ENCODE measurements at places on chromosomes 5 and 9.

DNA sequence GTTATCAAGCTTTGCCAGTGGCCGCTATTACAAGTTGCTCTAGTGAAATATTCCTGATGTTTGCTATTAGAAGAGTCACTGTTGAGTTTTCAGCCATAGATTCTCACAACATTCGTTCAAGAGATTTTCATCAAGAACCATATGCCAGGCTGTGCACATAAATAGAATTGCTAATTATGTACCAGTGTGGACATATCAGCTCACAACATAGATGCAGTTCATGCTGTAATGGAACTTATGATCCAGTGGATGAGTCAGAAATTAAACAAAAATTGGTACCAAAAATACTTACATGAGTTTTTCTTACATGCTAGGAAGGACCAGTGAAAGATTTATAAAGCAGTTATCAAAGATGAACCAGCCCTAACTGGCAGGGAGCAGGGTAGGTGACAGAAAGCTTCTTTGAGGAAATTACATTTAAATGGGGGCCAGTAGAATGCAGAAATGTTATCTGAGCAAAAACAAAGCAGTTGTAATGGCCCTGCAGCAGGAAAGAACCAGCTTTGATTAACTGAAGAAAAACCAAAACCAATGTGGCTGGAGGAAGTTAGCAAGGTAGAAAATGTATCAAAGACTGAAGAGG lies 404.2 kb downstream of the DNAH5 start:
- H3K4me1 ChIP-seq: no peaks in the 10 kb centered on the region
- no peak overlapping the region for H3K4me3 ChIP-seq
- no peaks in the 10 kb centered on the region for H3K27me3 ChIP-seq
- H3K36me3 ChIP-seq: no peaks in the 10 kb centered on the region
- DNase-seq: no peak
- no peak overlapping the region for H3K27ac ChIP-seq

- H3K4me3 ChIP-seq: no peak overlapping the region
- H3K36me3 ChIP-seq: no peaks in the 10 kb centered on the region
- no peak for DNase-seq
Measured at GRCh38 chr5:174192901-174193300, 147.4 kb downstream of the NSG2 start.

DNA sequence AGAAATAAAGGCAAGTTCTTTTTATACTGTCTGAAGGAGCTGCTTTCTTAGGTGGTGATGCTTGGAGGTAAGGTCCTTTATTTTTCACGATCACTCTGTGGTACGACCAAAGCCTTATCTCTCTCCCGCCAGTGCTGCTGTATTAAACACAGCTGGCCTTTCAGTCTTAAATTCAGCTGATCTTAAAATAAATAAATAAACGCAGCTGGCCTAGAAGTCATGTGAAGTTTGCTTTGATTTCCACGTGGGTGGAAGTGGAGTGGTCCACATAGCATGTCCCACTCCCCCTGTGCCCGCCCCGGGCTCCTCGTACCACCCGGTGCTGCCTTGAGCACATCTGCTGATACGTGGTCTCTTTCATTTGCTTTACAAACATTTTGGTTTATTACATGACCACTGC lies 260.4 kb downstream of the FANCC start:
- DNase-seq: no peak
- H3K4me1 ChIP-seq: peaks cover 48% of the 10 kb centered on the region
- H3K36me3 ChIP-seq: peaks cover 47% of the 10 kb centered on the region
- H3K4me3 ChIP-seq: no peak overlapping the region
- no peak overlapping the region for H3K27ac ChIP-seq

GRCh38 chr5:163916861-163917260 lies 411.4 kb downstream of the MAT2B start:
- H3K4me3 ChIP-seq: no peak overlapping the region
- no peaks in the 10 kb centered on the region for H3K36me3 ChIP-seq
- no peaks in the 10 kb centered on the region for H3K27me3 ChIP-seq
- no peaks in the 10 kb centered on the region for H3K4me1 ChIP-seq
- H3K27ac ChIP-seq: no peak overlapping the region
- DNase-seq: no peak

DNA sequence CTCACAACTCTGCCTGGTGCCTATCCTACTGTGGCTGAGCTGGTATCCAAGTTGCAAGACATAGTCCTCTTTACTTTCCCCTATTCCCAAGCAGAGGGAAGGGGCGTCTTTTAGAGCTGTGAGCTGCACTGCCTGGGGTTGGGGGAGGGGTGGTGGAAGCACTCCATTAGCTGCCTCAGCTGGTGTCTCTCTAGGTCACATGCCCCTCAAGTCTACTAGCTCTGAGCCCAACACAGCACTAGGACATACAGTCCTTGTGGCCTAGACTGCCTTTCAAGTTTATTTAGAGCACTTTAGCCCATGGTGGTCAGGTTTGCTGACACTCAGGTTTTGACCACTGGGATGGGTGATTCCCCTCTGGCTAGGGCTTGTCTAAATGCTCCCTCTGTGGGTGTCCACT lies 54.7 kb downstream of the SREK1 start:
- no peaks in the 10 kb centered on the region for H3K36me3 ChIP-seq
- H3K27ac ChIP-seq: no peak overlapping the region
- no peak overlapping the region for H3K4me3 ChIP-seq
- no peaks in the 10 kb centered on the region for H3K27me3 ChIP-seq
- H3K4me1 ChIP-seq: no peaks in the 10 kb centered on the region
- no peak for DNase-seq

DNA sequence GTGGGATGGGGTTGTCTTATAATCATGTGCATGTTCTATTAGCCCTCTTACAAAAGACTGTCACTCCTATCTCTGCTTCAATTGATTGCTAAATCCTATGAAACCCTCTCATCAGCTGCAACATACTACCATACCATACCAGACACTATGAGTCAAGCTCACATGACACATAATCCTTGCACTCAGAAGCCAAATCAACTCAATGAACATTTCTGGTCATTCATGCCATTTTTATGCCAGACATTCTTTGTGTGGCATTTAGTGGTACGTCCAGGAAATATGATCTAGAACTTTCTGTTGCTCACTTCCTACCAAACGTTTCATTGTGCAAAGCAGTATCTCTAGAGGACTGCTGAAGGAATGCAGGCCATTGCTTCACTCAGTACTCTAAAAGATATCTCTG lies 159.2 kb upstream of the GNA14 start:
- H3K27me3 ChIP-seq: no peaks in the 10 kb centered on the region
- H3K4me3 ChIP-seq: no peak overlapping the region
- DNase-seq: no peak
- peaks cover 1% of the 10 kb centered on the region for H3K4me1 ChIP-seq

DNA sequence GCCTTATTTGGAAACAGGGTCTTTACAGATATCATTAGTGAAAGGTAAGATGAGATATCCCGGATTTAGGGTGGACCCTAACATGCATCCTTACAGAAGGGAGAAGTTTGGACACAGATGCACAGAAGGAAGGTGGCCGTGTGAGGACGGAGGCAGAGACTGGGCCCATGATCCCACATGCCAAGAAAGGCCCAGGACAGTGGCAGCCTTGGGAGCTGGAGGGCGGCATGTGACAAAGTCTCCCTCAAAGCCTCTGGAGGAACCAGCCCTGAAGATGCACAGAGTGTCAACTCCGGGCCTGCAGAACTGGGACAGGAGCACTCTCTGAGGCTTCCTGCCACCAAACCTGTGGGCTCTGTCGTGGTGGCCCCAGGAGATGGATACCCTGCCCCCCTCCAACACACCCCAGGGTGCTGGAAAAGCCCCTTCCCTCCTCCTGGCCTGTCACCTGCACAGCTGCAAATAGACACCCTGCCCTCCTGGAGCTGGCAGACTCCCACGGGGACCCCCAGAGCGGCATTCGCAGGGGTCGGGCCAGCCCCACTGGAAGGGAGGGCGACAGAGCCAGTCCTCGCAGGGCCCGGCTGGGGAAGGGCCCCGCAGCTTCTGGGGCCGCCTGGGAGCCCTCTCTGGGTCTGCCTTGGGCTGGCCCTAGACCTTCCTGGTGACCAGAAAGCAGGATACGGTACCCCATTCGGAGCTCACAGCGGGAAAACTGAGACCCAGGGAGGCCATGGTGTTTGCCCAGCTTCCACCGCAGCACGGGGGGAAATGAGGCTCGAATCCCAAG lies 7.9 kb downstream of the NACC2 start:
- H3K36me3 ChIP-seq: no peaks in the 10 kb centered on the region
- no peak for DNase-seq
- peaks cover 51% of the 10 kb centered on the region for H3K4me1 ChIP-seq
- no peak overlapping the region for H3K27ac ChIP-seq
- H3K4me3 ChIP-seq: no peak overlapping the region

- H3K36me3 ChIP-seq: no peaks in the 10 kb centered on the region
- DNase-seq: no peak
- H3K27me3 ChIP-seq: no peaks in the 10 kb centered on the region
Measured at GRCh38 chr5:28397502-28397941, 1359.1 kb upstream of the CDH9 start.

DNA sequence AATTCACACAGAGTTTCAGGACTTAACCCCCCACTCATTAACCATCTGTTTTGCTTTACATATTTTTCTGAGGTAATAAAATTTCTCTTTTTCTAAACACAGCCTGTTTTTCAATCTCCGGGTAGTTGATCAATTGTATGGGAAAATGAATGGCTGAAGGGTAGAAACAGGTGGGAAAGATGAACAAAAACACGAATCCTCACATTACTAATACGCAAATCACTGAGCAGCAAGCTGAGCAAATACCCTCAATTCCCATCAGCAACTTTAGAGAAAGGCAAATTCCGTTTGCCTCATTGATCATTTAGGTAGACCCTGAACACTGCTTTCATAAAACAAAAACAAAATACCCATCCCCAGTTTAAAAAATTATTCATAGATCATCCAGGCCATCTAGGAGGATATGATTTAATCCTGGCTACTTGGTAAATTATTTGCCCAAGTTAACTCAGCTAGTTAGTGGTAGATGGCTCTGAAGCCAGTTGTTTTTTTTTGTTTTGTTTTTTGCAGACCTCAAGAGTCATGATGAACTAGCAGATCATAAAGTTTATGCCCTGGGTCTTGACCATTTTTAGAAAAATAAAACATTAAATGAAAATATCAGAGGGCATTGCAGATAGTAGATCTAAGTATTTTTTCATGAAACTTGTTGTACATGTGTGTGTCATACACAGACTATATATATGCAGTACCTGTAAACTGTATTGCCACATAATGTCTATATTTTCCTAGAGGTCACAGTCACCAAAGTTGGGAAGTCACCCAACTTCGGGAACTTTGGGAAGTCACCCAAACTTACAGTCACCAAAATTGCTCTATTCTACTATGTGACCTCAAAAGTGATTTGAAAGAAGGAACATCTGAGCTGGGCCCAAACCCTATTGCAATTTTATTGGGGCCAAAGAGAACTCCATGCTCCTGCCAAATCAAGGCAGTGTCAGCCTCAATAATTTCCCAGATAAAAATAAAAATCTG lies 1.6 kb upstream of the CD274 start:
- H3K27ac ChIP-seq: peak overlapping the region; percentile 83
- no peaks in the 10 kb centered on the region for H3K27me3 ChIP-seq
- H3K4me1 ChIP-seq: no peaks in the 10 kb centered on the region
- H3K36me3 ChIP-seq: no peaks in the 10 kb centered on the region
- DNase-seq: no peak

GRCh38 chr5:80566711-80567259 lies 3.3 kb downstream of the ANKRD34B start:
- H3K36me3 ChIP-seq: no peaks in the 10 kb centered on the region
- H3K27me3 ChIP-seq: peaks cover 16% of the 10 kb centered on the region
- no peak overlapping the region for H3K4me3 ChIP-seq
- no peak for DNase-seq
- H3K4me1 ChIP-seq: peaks cover 20% of the 10 kb centered on the region

DNA sequence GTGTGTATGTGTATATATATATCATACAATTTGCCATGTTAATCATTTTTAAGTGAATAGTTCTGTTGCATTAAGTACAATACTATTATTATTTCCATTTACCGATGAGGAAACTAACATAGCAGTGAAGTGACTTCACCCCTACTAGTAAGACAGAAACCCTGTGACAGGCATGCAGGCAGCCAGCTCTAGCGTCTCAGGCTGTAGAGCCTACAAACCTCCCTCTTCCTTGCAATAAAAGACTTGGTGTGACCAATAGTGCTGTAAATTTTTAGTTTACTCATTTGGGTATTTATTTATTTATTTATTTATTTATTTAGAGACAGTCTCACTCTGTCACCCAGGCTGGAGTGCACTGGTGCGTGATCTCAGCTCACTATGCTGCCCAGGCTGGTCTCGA lies 24.7 kb downstream of the FNBP1 start:
- H3K36me3 ChIP-seq: no peaks in the 10 kb centered on the region
- DNase-seq: no peak
- no peaks in the 10 kb centered on the region for H3K27me3 ChIP-seq
- H3K4me1 ChIP-seq: peaks cover 4% of the 10 kb centered on the region
- no peak overlapping the region for H3K4me3 ChIP-seq

All from liver (tissue), 10 donors.